Ascending aorta (tissue), 2 donors: ENCODE measurements at places on chromosomes 2 and 18.

GRCh38 chr2:45962177-45962921, 310.9 kb downstream of the PRKCE start:
- DNase-seq, result peak; percentile 76

DNA sequence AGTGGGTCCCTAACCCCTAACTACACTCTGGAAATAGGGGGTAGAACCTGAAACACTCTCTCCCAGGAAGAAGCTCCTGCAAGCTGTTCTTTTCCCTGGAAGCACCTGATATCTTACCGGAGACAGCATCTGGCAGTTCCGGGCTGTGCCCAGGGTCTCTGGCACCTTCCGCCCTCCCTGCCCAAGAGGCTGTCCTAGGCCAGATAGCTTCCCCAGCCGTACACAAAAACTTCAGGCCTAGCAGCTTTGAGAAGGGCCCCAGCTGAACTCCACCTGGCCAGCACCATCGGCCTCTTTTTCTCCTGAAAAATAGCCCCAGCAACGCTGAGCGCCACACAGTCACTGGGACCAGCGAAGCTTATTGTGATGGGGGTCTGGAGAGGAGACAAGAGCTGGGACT, 9.7 kb downstream of the OSR1 start:
- peak; percentile 69 for DNase-seq

DNA sequence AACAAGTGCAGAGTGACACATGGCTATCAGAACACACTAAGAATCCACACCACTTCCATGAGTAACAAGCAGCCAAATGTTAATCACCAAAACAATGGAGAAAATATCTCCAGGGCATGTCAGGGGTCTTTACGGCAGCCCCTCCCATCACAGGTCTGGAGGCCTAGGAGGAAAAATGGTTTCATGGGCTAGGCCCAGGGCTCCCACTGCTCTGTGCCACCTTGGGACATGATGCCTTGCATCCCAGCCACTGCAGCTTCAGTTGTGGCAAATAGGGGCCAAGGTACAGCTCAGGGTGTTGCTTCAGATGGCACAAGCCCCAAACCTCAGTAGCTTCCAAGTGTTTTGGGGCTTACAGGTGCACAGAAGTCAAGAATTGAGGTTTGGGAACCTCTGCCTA, 66.6 kb downstream of the NEURL3 start:
- no peak for DNase-seq

DNA sequence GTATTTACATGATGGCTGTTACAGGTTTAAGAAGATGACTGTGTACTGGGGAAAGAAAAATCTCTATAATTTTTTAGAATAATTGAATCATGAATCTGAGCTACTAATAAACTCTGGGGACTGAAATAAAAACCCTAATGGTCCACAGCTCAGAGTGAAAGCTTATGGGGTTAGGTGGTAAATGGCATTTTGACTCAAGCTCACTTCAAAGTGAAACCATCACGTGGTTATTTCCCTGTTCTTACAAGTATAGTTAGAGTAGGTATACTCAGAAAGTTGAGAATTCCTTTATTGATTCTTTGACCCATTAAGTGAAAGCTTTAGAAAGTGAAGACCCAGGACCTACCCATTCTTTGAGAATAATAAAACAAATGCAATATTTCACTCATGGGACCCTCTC, 626.2 kb upstream of the SETBP1 start:
- DNase-seq, result no peak

DNA sequence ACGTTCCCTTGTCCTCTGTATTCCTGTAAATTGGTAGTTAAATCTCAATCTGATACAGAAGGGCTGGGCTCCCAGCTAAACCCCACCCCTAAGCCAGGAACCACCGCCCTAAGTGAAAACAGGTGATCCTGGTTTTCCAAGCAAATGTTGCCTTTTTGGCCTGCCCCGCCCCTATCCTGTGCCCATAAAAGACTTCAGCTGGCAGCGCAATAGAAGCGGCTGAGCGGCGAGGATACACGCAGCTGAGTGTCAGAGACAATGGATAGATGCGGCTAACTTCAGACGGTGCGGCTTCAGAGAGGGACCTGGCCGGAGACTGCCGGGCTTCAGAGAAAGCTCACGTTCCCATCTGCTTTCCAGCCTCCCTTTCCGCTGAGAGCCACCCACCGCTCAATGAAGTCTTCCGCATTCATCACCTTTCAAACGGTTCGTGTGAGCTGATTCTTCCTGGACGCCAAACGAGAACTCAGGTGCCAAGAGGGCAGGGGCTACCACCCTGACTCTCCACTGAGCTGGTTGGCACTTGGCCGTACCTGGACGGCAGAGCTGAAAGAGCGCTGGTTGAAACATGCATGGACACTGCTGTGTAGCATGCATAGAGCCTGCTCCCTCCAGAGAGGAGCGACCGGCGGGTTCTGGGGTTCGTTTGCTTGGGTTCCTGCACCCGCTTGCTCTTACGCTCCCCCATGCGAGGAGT, 49.5 kb upstream of the POLE4 start:
- no peak for DNase-seq

DNA sequence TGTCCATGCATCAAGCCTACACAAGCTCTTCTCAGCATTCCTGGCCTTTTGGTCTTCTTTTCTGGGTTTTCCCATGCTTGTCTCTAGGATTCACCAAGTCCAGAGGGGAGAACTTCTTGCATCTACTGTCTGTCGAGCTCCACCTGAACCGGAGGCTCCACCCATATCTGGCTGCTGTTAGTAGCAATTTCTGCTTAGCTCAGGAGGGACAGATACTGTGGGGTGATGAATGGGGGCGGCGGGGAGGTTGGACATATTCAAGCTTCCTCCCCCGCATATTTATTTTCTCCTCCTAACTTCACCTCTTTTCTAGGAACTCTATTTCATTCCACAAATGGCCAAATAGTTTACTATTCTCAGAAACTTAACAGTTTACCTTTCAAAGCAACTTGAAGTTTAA, 163.5 kb downstream of the PTH2R start:
- no peak for DNase-seq

DNA sequence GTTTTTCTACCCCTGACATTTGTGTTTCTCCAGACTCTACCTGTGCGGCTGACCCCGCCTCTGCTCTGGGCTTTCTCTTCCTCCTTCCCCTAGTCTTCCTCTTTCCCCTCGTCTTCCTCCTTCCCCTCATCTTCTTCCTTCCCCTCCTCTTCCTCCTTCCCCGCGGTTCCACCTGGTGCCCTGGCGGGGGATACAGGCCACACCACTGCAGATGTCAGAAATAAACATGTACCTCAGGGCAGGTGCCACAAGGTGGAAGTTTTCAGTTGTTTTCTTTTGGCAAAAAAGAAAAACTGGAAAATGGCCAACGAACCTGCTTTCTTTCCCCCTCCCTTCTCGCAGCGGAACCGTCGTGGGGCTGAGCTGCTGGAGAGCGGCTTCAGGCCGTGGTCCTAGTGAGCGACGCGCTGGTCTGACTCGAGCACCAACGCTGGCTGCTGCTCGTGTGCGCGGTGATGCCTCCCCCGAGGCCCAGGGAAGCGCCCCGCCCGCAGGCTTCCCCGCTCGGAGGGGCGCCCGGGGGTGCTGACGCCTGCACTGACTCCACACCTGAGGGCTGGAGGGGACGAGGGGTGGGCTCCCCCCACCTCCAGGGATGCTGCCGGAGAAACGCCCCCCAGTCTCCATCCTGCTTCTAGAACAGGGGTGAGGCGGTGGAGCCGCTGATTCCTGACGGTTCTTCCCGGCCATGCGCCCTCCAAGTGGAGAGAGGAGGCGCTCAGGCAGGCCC, 83.7 kb upstream of the ZNF516 start:
- DNase-seq, result no peak

- DNase-seq, result no peak
These were observed 26.7 kb downstream of the POLR1A start for GRCh38 chr2:86078774-86079545.

- DNase-seq, result no peak
These were observed 249.2 kb downstream of the NAPG start for GRCh38 chr18:10775026-10775425.

- peak; percentile 31 for DNase-seq
These were observed 30.2 kb upstream of the HPCAL1 start for GRCh38 chr2:10272464-10272863.

DNA sequence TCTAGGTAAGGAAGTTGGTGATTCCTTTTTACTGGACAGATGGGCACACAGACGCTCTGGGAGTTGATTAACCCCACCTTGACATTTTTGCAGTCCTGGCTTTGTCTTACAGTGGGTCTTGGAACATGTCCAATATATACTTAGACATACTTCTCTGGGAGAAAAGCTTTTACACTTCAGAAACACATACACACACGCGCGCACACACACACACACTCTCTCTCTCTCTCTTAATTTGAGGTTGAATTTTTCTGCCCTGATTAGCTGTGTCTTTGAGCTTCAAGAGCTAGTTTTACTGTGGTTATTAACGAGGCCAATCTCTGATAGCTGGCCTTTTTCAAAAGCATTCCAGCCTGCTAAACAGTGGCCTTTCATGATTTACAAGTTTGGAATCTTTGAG, 215.0 kb downstream of the MYCN start:
- no peak for DNase-seq

DNA sequence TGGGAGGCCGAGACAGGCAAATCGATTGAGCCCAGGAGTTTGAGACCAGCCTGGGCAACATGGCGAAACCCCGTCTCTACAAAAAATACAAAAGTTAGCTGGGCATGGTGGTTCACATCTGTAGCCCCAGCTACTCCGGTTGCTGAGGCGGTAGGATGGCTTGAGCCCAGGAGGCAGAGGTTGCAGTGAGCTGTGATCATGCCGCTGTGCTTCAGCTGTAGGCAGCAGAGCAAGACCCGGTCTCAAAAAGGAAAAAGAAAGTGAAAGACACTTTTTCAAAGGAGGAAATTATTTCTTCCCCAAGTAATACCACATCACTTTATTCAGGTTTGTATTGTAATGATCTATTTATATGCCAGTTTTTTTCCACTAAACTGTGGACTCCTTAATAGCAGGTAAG, 35.7 kb upstream of the TAF4B start:
- no peak for DNase-seq

GRCh38 chr18:24446953-24447538, 13.4 kb upstream of the HRH4 start:
- no peak for DNase-seq

DNA sequence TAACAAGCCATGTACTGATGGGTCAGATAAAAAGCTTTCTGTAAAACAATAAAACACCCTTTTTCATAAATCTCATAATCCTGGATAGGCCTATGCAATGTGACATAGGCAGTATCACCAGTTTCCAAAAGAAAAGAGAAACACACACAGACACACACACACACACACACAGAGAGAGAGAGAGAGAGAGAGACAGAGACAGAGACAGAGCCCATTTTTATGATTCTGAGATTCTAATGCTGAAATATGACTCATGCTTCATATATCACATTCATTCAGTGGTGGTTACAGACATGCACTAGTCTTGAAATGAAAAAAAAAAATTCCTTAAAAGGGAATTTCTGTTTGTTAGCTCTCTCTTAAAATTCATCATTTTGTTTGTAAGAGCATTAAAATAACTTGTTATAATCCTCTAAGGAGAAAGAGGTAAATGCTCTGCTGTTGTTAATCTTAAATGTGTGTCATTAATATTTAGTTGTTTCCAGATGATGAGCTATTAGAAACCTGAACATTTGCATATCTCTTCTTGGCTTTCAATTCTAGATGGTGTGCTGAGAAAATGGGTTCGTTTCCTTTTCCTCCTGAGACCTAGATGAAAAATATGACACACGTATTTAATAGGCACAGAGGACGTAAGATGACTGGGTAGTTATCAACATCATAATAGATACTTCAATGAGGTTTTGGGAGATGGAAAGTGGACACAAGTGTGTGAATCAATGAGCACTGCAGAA, 1598.7 kb upstream of the ACVR2A start:
- DNase-seq, result no peak

GRCh38 chr2:108194409-108195132, 45.2 kb upstream of the SULT1C3 start:
- no peak for DNase-seq

- DNase-seq, result no peak
These were observed 4.5 kb downstream of the SLC23A3 start for GRCh38 chr2:219165058-219165911.

DNA sequence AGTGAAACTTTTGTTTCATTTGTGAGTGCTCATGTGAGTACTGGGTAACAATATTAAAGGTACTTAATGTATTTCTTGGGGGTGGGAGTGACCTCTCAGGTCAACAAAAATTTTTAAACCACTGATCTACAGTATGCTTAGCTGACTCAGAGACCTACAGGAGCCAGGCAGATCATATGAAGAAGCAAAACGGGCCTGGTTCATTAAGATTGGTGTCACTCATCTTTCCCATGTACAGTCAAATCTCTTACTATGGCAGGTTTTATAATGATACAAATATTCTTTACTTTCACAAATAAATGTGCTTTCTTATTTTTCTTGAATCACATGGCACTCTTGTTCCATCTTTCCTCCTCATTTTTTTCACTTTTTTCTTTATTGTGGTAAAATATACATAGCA, 7.7 kb upstream of the TMSB10 start:
- no peak for DNase-seq

DNA sequence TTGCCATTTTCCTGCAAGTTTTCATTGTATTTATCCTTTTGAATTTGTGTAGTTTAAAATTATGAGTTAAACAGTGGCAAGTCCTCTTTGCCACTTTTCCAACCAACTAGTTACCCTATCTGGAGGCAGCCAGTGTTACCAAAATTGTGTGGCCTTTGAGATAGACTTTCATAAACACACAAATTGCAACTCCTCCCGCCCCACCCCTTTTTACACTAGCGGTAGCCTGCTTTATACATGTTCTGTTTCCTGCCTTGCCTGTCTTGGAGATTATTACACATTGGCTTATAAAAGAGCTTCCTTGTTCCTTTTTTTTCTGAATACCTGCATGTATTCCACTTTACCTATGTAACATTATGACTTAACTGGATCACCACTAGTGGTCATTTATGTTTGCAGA, 56.5 kb downstream of the RPIA start:
- DNase-seq, result no peak

GRCh38 chr2:217808326-217808725, 194.5 kb downstream of the TNS1 start:
- no peak for DNase-seq

DNA sequence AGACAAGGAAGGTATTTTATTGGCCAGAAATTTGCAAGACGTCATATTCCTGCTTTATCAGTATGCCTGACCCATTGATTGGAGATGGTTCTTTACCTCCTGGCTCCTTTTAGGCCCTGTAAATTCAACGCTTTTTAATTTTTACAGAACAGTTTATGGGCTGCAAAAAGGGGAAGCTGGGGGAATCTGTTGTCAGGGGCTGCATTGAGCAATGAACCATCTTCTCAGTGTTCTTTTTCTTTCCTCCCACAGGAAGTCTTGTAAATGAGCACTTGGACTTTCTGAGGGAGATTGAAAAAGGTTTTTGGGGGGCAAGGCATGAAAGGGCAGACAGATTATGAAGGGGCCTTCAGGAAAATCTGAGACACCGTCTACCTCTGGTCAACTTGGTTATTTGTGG, 503.6 kb upstream of the TNP1 start:
- no peak for DNase-seq
